ENCODE measurements at places on chromosomes 7 and 10.
A peak's percentile ranks its signal among the peaks of the same experiment; 100 is the strongest.

DNA sequence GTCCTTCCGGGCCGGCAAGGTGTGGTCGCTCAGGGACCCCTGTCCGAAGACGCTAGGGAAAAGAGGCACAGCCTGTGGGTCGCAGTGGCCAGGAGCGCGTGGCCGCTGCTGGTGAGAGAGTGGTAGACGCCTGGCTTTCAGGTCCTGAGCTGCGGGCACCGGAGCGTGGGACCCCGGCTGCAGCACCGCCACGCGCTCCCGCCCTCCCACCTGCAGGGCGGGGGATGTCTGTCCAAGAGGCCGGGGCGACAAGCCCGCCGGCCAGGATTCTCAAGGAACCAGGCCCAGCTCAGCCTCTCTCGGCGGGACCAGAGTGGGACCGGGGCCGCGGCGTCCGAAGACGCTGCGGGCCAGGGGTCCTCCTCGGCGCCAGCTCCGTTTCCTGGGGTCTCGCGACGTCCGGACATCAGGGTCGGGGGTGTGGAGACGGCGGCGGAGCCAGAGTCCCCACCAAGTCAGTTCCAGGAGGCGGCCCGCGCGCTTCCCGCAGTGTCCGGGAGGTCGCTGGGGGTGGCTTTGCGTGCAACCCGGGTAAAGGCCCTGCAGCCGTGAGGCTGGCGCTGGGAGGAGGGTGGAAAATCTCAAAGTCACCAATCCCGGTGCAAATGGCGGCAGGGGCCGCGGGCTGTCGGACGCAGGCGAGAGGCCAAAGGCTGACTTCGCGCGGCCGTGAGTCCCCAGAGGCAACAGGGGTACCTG lies 5.5 kb downstream of the ZNF503 start:
- no peak for DNase-seq

DNA sequence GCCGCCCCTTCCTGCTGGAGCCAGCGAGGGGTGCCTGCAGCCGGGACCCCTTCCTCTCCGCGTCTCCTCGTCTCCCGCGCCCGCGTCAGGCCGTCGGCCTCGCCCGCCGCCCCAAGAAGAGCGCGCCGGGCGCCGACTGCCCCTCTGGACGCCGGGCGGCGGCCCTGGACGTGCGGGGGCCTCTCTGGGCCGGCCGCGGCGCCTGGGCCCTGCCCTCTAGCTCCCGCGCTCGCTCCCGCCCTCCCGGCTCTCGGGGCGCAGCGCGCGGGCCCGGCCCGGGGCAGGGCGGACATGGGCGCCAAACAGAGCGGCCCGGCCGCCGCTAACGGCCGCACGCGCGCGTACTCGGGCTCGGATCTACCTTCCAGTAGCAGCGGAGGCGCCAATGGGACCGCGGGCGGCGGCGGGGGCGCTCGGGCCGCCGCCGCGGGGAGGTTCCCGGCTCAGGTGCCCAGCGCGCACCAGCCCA lies 704 bp downstream of the ZNRF2 start:
- DNase-seq: no peak

DNA sequence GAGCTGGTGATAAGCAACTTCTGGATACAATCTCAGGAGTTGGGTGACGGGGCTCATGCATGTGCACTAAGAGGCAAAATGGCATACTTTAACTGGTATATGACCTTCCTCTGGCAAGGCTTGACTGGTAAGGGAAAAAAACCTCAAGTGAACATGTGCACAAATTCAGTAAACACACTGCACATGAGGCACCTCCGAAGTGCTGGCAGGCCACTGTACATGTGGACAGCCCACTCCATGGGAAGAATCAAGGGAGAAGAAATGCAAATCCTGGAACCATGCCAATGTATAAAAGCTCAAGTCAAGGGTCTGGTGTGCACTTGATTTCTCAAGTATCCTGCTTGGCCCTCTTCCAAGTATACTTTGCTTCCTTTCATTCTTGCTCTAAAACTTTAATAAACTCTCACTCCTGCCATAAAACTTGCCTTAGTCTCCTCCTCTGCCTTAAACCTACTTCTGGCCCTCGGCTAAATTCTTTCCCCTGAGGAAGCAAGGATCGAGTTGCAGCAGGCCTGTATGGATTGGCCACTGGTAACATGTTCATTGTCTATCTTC lies 167.2 kb downstream of the RAMP3 start:
- no peak for DNase-seq

DNA sequence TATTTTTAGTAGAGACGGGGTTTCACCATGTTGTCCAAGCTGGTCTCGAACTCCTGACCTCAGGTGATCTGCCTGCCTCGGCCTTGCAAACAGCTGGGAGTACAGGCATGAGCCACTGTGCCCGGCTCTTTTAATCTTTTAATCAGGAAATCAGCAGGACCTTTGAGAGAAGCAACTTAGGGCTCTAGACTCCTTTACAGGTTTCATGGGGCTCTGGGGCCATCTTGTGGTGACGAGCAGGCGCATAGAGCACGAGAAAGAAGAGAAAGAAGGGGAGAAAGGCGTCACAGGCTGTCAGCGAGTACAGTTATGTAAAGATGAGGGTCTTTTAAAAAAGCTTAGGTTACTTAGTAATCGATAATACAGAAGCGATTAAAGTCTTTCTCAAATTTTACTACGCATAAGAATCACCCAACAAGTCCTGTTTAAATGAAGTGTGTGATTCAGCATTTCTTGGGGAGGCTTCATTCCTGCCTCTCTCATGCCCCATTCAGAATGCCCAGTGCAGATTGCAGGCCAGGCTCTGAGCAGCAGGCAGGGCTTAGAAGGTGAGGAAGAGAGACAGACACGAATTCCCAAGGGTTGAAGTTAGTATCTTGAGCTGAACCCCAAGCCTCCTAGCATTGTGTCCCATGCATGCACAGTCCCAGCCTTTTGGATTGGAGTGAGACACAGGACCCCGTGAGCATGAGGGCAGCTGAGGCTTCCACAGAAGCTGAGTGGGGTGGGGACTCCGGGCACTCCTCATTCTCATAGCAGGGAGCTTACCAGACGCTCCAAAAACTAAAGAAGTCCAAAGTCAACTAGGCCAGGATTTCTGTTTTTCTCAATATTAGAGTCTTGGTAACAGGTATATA lies 23.6 kb upstream of the PFKP start:
- DNase-seq: no peak

- DNase-seq: peak; percentile 4
Observed at GRCh38 chr10:101467286-101467770, 113.4 kb downstream of the BTRC start.

DNA sequence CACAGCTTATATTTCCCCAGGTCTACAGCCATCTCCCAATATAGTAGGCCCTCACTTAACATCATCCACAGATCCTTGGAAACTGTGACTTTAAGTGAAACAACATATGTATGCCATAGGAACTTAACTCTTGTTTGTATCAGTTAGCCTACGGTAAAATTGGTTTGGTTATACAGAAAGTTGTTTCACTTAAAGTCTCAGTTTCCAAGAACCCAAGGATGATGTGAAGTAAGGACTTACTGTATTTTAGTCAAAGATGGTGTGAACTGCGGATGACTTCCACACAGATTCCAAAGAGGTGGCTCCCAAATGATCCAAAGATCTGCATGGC lies 56.4 kb upstream of the MRLN start:
- DNase-seq: no peak

DNA sequence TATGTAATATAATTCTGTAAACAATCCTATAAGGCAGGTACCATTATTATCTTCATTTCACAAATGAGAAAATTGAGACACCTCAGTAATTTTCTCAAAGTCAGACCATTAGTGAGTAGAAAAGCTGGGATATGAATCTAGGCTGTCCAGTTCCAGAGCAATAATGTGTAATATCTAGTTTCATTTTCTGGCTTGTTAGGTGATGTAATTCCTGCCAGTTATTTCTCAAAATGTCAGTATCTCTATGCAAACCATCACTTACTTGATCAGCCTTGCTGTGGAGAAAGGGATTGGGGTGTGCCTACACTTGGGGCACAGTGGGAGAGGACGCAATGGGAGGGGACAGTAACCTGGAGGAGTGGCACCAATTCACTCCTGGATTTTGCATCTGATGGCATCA lies 157.5 kb downstream of the LYZL1 start:
- DNase-seq: no peak

- DNase-seq: peak; percentile 9
Observed at GRCh38 chr7:50450590-50451032, 461 bp upstream of the FIGNL1 start.

DNA sequence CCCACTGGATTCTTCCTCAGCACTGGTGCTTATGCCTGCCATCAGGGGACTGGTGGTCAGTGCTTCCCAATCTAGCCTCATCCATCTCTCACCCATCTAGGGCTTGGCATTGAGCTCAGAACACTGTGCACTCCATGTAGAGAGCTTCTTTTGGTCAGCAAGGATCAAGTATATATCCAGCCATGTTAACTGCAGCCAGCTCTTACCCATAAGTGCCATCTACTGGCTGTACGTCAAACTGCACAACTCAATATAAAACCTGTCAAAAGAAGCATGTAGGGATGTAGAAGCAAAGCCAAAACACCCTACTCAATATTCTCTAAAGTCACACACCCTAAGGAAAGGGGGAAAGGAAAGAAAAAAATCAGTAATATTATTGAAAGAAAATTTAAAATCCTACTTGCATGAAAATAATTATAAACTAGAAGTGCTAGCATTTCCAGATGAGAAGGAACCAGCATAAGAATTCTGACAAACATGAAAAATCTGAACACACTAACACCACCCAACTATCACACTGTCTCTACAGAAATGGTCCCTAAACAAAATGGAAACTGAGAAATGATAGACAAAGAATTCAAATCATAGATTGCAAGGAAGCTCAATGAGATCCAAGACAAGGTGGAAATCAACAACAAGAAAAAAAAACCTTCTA lies 531.1 kb upstream of the STEAP1 start:
- DNase-seq: no peak

DNA sequence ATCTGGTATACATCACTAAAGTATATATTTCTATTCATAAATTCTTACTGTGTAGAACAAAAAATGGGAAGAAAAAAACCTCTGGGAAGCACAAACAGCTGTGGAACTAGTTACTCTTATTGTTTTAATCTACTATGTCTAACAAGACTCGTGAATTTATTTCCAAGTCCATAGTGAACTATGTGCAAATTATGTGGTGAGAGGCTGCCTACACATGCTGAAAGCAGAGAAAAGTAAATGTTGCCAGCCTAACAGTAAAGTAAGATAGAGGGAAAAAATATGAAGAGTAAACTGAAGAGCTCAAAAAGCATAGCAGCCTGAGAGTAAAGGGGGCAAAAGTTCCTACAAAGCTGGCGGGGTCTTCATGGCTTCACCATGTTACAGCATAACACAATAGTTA lies 3.0 kb downstream of the GDI2 start:
- DNase-seq: no peak

- no peak for DNase-seq
Observed at GRCh38 chr7:49333180-49333881, 409.0 kb downstream of the CDC14C start.

DNA sequence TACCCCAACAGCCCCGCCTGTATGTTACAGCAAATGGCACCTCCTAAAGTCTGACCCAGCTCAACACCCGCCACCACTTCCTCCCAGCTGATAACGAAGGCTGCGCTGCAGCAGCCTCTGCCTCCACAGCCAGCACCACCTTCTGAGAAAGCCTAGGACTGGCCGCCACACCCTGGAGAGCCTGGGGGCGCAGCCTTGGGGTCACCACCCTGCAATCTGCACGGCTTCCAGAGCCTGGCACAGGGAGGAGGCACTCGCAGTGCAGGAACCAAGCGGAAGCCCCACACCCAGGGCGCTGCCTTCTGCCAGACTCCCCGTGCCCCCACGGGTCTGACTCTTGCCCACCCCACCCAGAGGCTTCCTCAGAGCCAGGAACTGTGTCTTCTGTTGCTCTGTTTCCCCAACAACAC lies 112.5 kb downstream of the MAD1L1 start:
- no peak for DNase-seq

- DNase-seq: no peak
Observed at GRCh38 chr7:155202106-155202871, 95.4 kb upstream of the INSIG1 start.

DNA sequence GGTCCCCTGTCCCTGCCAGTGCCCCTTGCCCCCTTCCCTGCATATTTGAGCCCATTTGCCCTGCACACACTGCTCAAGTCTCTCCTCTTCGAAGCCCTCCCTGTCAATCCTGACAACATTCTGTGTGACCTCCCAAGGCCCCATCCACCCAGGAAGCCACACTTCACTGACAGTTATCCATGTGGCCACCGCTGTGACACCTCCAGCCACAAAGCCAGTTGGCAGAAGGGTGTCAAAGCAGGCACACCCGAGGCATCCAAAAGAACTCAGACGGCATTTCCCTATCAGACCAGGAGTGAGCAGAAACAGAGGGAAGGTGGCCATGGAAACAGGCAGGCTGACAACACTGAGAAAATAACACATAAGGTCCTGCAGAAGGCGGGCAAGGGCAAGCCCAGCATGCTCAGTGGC lies 4.6 kb downstream of the POLM start:
- no peak for DNase-seq

- no peak for DNase-seq
Observed at GRCh38 chr7:132680590-132680989, 104.3 kb upstream of the PLXNA4 start.

DNA sequence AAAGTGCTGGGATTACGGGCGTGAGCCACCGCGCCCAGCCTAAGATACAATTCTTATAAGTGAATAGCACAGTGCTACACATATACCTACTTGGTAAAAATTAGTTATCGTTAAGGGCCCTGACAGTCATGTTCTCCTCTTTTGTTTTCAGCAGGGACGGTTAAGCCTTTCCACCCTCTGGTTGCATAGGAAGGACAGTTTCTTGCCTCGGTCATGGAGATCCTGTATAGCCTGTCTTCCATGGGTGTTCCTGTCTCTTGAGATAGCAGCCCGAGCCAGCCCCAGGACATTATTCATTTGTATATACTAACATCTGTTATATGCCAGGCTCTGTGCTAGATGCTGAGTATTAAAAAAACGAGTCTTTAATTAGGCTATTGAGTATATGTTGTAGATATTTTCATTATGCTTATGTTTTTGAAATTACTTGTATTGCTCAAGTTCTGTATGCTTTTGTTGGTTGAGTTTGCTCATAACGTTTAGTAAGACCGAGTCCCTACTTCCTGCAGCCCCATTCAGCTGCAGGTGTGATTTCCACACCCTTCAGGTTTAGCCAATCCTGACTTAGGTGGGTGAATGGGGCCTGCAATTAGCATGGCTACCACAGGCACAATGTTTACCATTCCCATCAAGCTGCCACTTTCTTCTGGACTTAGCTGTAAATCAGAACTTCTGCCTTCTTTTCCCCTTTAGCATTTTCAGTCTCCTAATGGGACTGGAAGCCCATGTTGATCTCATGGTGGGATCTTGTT lies 24.8 kb downstream of the CCSER2 start:
- no peak for DNase-seq

GRCh38 chr7:70883750-70884439 lies 248.0 kb upstream of the GALNT17 start:
- no peak for DNase-seq

DNA sequence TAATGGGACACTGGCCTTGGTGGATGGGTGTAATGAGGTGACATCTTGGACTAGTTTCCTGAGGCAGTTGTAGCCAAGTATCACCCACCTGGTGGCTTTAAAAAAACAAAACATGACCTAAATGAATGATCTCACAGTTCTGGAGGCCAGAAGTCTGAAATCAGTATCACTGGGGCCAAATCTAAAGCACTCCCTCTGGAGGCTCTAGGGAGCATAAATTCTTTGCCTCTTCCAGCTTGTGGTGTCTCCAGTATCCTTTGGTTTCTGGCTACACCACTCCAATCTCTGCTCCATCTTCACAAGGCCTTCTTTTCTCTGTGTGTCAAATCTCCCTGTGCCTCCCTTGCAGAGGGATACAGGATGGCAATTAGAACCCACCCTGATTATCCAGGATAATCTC lies 342.9 kb downstream of the CALN1 start:
- no peak for DNase-seq
